ENCODE measurements at places on chromosomes 5 and 9.

- DNase-seq = no peak
Measured at GRCh38 chr9:76292658-76293057, 101.6 kb downstream of the RFK start.

- DNase-seq = no peak
Measured at GRCh38 chr5:144028636-144029035, 141.8 kb downstream of the YIPF5 start.

DNA sequence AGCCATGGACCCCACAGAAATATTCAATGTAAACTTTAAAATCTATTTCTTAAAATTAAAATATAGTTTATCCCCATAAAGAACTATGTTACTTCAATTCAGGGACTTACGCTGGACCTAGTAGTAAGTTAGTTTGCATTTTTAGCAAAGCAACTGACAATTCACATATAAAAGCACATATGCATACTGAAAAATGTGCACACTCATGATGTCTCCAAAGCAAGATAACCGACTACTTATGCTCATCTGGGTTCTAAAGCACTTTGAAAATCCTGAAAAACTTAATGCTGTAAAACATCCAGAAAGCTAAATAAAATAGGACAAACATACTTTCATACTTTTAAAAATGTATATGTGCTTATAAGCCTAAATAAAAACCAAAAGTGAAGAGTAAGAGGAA, 264.4 kb upstream of the GAS1 start:
- no peak for DNase-seq

- no peak for DNase-seq
Measured at GRCh38 chr9:91137391-91137790, 224.3 kb downstream of the AUH start.

DNA sequence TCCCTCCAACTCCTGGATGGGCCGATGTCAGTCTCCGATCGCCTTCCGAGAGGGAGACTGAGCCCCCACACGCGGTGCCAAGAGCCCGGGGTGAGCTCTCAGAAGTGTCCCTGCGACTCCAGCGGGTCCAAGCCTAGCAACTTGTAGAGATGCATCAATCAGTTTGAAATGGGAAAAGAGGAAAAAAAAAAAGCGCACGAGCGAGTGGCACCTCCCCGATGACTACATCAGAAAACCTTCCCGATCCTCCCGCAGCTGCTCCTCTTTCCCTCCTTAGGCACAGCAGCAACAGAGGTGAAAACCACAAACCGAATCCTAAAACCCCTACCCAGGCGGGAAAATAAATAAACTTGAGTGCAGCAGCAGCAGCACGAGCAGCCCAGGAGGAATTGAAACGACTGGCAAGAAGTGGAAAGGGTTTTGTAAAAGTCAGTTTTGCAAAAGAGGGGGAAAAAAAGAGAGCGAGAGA, 1.0 kb upstream of the EFNA5 start:
- no peak for DNase-seq

DNA sequence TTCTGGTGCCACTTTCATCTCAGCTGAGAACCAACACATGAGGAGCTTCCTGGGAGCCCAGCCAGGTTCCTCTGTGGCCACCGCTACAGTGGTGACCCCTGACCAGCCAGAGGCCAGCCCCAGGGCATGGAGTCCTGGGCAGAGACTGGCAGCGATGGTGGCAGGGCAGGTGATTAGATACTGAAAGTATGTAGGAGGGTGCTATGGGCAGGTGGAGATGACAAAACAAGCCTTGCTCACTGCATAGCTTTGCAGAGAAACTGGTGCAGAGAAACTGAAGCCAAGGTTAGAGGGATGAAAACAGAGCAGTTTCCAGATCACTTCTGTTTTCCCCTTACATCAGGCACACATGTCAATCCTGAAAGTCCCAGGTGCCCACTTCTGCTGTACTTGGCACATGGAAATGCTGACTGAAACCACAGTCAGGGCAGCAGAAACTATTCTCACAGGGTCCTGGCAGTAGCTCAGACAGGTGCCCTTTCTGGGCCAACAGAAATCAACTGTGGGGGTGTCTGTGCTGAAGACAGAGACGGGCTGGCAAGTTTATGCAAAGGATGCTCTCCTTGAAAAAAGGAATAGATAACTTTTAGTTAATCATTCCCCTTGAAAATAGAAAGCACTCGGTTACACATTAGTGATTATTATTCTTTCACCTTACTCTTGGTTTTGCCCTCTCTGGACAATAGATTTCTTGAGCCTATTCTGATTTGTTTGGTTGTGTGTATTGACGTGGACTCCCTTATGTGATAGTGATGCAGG, 90.3 kb downstream of the ANKRD55 start:
- DNase-seq = no peak

DNA sequence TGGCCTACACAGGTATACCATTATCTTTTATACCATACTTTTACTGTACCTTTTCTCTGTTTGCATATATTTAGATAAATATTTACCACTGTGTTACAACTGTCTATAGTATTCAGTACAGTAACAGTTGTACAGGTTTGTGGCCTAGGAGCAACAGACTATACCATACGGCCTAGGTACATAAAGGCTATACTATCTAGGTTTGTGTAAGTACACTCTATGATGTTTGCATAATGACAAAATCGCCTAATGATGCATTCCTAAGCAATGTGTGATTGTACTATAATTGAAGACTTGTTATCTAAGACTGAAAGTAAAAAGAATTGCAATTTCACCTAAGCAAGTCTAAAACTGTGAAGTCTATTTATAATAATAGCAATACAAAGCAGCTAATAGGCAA, 3.9 kb downstream of the C9orf72 start:
- DNase-seq = no peak

GRCh38 chr9:70285246-70285645, 26.5 kb downstream of the SMC5 start:
- no peak for DNase-seq

DNA sequence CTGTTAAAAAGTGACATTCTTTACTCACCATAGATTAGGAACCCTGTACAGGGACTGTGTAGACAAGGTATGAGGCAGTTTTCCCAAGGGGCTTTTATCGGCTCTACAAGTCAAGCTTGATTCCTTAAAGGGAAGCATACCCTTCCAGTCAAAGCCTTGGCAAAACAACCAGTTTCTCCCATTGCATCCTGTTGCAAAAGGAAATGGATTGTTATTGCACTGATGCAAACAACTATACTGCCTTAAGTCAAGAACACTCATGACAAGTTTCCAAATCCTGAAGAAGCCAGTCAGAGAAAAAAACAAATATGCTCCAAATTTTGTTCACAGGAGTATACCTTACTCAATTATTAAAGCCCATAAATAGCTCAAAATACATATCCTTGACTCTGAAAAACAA, 67.5 kb downstream of the RGMB start:
- no peak for DNase-seq

- DNase-seq = no peak
Measured at GRCh38 chr5:151661968-151662732, 24.6 kb downstream of the SPARC start.

- DNase-seq = no peak
Measured at GRCh38 chr5:110854200-110854599, 115.4 kb downstream of the SLC25A46 start.

GRCh38 chr9:17843236-17843635, 264.4 kb downstream of the SH3GL2 start:
- no peak for DNase-seq

Data from activated CD4-positive, alpha-beta T cell treated with anti-CD3 and anti-CD28 coated beads, Interleukin-2, amount 50 U/mL, for 4 hours (primary cell).